ENCODE measurements at places on chromosomes 16 and 17. TPM values are rescaled to one million over a fixed set of nuclear protein-coding genes. Genes with fewer than 3 reads are reported as not detected.

The ABCA6 gene
- not detected for polyA plus RNA-seq

The PITPNM3 gene
- 2.4 TPM for polyA plus RNA-seq

The ASPHD1 gene
- polyA plus RNA-seq = 4.4 TPM

The KRT25 gene
- not detected for polyA plus RNA-seq

The GFAP gene
- polyA plus RNA-seq = 0.13 TPM

The LYZL6 gene
- not detected for polyA plus RNA-seq

The CLEC10A gene
- not detected for polyA plus RNA-seq

The CDRT4 gene
- 3.5 TPM for polyA plus RNA-seq
